Astrocyte of the cerebellum (primary cell): ENCODE measurements at places on chromosomes 13 and 19.

GRCh38 chr13:20769091-20769490 is 4.7 kb downstream of the EEF1AKMT1 start:
- no peak for DNase-seq

GRCh38 chr13:24040835-24041234 is 119.7 kb upstream of the SPATA13 start:
- no peak for DNase-seq

GRCh38 chr13:38635030-38635429 is 51.8 kb upstream of the FREM2 start:
- no peak for DNase-seq

DNA sequence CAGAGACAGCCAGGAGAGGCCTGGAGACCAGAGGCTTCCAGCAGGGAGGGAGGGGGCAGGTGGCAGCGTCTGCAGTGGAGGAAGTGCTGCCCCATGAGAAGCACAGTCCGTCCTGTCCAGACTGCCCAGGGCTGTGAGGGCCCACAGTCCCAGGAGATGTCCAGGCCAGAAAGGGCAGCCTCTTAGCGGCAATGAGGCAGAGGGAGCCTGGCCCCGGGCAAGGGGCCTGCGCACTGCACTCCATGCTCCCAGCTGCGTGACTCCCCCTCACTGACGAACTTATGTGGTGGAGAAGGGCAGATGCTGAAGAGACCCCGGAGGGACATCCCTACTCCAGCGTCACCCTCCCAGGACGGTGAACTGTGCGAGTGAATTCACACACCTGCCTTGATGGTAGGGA is 115.3 kb downstream of the SOX1 start:
- no peak for DNase-seq

DNA sequence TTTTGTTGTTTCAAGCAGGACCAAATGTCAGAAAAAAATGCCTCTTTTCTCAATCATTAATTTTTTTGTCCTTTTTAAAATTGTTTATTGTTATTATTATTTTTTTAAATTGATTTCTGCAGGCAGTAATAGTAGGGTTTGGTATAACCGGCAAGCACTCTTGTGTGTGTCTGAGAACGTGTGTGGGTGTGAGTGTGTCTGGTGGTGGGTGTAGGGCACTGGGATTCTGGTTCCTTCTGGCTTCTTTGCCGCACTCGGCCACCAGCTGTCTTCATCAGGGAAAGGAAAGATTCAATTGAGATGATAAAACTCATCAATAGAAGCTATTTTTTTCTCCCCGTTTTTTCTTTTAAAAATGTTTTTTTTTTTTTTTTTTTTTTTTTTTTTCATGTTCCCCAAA is 56.4 kb downstream of the IER2 start:
- no peak for DNase-seq

DNA sequence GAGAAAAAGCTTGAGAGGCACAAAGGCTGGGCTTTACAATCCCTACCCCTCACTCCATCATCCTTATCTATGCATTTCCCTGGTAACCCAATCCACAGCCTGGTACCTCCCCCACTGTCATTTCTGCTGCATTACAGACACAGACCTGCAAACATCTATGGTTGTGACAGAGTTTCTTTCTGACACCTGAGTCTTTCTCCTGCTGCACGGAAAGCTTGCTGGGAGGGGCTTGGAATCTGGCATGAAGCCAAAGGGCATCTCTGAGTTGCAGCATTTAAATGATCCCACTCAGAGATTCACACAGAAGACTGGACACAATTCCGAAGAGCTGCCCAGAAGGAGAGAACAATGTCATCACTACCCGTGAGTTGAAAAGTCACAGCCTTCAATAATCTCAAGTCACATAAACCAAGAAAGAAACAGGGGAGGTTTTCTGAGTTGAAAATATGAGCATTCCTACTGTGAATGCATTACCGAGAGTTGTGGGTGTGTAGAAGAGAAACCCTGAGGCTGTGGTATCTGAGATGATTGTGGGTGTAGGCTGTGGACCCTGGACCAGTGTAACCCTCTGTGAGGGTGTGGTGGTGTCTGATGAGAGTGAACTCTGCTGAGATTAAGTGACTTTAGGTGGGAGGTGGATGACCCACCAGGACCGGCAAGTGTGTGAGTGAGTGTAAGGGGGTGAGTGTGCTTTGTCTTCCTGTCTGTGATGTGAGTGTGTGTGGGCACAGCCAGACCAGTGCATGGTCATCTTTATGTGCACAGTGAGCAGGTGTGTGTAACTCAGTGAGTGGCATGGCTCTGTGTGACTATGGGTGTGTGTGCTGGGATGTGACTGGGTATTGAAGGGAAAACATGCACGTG is at the start of gene LGALS14:
Gene LGALS14 (plus strand): TSS at position 301 of the 864 bp plus-strand sequence. CDS start 48 bp downstream, at position 349.
- no peak for DNase-seq

- DNase-seq = no peak
These were observed 225.2 kb upstream of the TMTC4 start for GRCh38 chr13:100899720-100900316.

- no peak for DNase-seq
These were observed 203.5 kb upstream of the HTR2A start for GRCh38 chr13:47100214-47100853.

DNA sequence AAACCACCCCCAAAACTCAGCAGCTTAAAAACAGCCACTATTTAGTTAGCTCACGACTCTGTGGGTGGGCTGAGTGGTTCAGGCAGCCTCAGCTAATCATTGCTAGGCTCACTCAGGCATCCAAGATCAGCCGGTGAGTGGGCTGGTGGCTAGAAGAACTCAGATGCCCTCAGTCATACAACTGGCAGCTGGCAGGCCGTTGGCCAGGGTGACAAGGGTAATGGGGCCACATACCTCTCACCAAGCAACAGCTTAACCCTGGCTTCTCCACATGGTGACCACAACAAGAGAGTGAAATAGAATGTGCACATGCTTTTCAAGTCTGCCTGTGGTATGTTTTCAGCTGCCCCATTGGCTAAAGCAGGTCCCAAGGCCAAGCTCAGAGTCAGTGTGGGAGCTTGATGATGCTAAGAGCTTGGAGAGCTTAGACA is 435.4 kb upstream of the TSHZ3 start:
- no peak for DNase-seq

DNA sequence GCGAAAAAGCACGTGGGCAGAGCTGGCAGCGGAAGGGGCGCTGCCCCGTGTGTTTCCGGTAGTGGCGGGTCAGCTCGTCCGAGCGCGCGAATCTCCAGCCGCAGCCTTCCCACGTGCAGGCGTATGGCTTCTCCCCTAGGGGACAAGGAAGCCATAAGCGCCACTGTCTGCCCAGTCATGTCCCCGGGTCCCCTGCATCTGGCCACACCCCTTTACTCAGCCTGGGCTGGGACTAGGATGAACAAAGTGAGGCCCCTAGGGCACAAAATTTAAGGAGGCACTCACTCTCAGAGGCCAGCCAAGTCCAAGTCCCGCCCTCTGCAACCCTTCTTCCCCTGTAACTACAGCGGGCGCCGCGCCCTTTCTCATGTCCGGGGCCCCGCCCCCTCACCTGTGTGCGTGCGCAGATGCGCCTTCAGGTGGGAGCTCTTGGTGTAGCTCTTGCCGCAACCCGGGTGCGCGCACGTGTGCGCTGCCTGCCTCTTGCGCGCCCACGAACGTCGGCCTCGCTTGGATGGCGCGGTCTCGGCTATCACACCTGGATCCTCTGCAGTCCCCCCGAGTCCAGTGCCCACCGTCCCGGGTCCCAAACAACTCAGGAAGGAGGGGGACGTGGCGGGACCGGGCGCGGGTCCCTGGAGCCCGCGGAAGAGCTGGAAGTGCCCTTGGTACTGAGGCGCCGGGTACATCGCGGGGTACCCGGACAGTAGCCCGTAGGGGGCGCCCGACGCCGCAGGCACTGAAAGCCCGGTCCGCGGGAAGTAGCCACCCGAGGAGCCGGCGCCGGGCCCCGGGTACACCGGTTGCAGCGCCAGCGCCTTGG is 1.9 kb downstream of the KLF1 start:
- no peak for DNase-seq

GRCh38 chr13:110894086-110894485 is 20.8 kb downstream of the ANKRD10 start:
- no peak for DNase-seq
